Naive thymus-derived CD8-positive, alpha-beta T cell (primary cell): ENCODE measurements at places on chromosomes 6 and 20. TPM values are rescaled to one million over a fixed set of nuclear protein-coding genes. Genes with fewer than 3 reads are reported as not detected.

Gene TMEM242
- 13.0 TPM for total RNA-seq

Gene RAB32
- 0.49 TPM for total RNA-seq

Gene SNAP91
- total RNA-seq = not detected

Gene ACOT13
- total RNA-seq = 10.8 TPM

Gene SLA2
- 34.3 TPM for total RNA-seq

Gene RIPPLY2
- total RNA-seq = not detected

Gene TRIM27
- total RNA-seq = 80.4 TPM

Gene GJA10
- not detected for total RNA-seq

Gene XKR7
- not detected for total RNA-seq

Gene HLA-DOA
- total RNA-seq = 50.7 TPM

Gene EBF4
- 14.3 TPM for total RNA-seq

Gene TFAP2D
- total RNA-seq = not detected
